Retina (tissue), 1 donor: ENCODE measurements at places on chromosomes 13 and 19.

DNA sequence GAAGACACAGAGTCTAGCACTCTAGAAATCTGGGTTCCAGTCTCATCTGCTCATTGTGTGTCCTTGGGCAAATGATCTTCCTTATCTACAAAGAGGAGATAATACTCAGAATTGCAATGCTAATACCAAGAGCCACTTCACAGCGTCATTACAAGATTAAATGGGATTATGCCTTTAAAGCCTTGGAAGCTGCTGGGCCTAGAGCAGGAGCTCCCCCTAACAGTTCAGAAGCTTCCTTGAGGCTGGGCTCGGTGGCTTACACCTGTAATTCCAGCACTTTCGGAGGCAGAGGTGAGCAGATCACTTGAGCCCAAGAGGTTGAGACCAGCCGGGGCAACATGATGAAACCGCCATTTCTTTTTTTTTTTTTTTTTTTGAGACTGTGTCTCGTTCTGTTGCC lies 27.6 kb downstream of the AP2S1 start:
- no peak for DNase-seq

- no peak for DNase-seq
Measured at GRCh38 chr19:17246681-17247425, 1.1 kb upstream of the NR2F6 start.

DNA sequence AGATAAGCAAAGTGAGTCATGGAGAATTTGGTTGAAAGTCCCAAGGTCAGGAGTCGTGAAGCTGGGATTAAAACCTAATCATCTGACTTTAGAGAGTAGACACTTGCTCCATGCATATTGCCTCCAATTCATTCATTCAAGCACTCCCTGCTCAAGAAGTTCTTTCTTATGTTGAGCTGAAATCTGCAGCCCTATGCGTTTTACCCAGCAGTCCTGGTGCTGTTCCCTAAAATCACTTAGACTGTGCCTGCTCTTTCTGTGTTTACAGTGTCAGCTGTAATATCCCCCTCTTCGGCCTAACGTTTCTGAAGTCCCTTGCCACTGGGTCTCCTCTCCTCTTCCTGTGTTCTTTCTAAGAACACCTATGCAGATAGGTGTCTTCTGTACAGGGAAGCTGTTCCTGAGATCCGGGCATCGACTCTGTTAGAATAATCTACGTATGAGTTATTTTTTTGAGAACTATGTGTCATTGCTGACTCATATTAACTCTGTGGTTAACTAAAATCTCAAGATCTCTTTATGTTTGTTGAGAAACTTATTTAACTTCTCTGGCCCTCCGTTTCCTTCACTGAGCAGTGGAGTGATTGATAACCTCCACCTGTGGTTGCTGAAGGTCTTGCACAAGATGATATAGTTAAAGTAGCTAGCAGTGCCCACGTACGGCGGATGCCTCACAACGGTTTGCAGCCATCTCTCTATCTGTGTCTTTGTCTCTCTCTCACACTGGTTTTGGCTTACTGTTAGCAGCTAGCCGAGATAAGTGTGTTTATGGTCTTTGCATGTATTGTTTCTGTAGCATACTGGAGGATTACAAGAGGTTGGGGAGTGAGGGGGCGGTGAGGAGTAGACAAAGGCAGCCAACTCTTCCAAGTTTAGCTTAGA lies 4.7 kb downstream of the ALOX5AP start:
- no peak for DNase-seq

GRCh38 chr13:51644654-51645053 lies 60.4 kb downstream of the WDFY2 start:
- DNase-seq: no peak

GRCh38 chr13:99862244-99862643 lies 109.3 kb downstream of the ZIC5 start:
- DNase-seq: no peak

- no peak for DNase-seq
Measured at GRCh38 chr19:48553676-48554384, 1.9 kb downstream of the SULT2B1 start.

GRCh38 chr13:40490086-40490758 lies 176.2 kb downstream of the FOXO1 start:
- no peak for DNase-seq

DNA sequence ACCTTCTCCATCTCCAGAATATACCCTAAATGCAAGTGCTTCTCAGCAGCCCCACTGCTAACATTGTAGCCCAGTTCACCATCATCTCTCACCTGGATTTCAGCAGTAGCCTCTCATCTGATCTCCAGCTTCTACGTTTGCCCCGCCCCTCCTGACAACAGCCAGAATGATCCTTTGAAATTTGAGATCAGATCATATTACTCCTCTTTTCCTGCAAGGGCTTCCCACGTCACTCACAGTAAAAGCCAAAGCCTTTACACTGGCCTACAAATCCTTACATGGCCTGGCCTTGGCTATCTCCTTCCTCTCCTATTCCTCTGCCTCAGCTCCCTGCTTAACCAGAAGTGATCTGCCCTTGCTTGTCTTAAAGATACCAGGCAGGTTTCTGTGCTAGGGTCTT lies 94.3 kb upstream of the NBEA start:
- no peak for DNase-seq

GRCh38 chr13:33277946-33278345 lies 7.6 kb downstream of the STARD13 start:
- no peak for DNase-seq

GRCh38 chr13:109255141-109255856 lies 531.1 kb downstream of the IRS2 start:
- DNase-seq: no peak

DNA sequence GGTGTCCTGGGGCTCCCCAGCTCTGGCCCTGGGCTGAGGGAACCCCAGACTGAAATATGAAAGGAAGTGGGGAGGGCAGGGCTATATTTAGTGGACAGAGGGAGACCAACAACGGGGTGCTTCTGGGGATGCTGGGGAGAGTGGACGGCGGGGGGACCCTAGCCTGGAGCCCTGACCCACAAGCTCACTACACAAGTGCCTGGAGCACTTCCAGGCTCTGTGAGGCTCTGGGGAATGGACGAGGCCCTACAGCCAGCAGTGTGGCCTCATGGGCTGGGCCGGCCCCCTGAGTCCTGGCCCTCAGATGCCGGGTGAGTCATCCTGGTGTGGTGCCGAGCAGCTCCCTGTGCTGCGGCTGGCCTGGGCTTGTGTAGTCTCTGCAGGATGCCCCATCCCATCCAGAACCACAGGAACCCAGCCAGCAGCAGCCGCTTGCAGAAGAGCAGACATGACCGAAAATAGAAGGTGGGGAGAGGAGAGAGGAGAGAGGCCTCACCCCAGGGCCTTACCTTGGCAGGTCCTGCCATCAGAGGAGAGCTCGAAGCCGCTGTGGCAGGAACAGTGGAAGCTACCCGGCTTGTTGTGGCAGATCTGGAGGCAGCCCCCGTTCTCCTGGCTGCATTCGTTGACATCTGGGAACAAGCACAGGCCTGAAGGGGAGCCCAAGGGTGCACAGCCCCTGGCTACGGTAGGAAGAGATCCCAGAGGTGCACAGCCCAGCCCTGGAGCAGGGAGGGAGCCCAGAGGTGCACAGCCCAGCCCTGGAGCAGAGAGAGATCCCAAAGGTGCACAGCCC lies 26.1 kb downstream of the GAS6 start:
- no peak for DNase-seq

- no peak for DNase-seq
Measured at GRCh38 chr19:1794424-1795172, 17.5 kb downstream of the ATP8B3 start.

- no peak for DNase-seq
Measured at GRCh38 chr13:102678339-102679107, 16.3 kb downstream of the METTL21C start.

- DNase-seq: peak; percentile 33
Measured at GRCh38 chr19:55489711-55490477, 1.7 kb downstream of the SSC5D start.

DNA sequence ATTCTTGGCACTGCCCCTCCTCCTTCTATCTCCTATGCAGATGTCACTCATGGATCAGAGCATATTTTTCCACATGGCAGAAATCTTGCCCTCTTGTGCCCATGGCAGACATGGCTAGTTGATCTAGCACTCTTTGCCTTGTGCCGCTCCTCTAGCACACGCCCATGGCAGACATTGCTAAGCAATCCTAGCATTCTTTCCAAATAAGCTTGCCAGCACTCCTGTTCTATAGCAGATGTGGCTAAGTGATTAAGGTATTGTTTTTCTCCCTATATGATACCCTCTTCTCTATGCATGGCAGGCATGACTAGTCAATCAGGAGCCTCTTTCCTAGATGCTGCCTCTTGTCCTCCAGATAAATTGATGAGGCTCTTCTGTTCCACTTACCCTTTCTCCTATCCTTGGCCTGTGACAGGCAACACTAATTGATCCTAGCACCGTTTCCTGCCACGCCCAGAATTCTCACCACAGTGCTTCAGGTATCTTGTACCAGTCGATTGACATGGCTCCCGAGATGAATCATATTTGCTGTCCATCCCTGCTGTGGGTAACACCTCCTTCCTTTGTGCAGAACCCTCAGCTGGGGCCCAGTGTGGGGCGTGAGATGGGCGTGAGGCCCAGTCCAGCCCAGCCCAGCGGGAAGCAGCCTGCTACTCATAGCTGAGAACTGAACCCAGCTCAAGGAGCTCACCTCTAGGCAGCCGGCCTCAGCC lies 26.9 kb downstream of the TMED1 start:
- no peak for DNase-seq

- DNase-seq: no peak
Measured at GRCh38 chr19:327291-328024, 17.1 kb downstream of the MIER2 start.

- no peak for DNase-seq
Measured at GRCh38 chr13:43021926-43022670, 1.3 kb upstream of the DNAJC15 start.

DNA sequence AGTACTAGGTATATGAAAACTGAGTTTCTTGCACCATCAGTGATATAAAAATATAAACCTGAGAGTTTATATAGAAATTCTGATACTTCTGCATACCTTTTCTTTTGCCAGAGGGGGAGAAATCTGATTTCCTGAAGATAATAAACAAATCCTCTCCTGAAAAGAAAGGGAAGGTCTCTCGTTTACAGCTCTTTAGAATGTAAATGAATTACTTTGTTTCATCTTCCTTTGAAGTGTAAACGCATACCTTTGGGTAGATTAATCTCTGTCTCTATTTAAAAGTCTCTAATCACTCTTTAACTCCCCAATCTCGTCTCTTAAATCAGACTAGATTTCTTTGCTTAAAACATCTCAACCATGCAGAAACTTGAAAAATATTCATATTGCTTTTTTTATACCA lies 1092.9 kb downstream of the SLITRK5 start:
- no peak for DNase-seq

DNA sequence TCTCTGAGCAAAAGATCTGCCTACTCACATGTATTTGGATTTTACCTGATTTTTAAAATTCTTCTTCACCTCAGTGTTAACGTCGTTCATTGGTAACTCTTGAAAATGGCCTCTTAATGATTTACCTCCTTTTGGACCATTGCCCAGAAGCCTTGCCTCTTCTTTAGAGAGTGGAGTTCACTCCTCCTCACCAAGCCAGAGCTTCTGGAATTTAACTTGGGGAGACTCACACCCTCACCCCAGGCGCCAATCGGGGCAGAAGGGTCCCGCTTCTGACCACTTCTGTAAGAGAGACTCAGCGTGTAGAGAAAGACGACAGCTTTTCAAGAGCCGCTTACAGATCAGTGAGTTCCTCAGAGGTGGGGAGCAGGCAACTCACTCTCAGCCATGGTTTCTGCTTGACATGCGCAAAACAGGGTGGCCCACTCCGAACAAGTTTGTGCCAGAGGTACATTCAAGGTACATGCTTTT lies 2.7 kb downstream of the PNMA8C start:
- DNase-seq: no peak

GRCh38 chr13:114131583-114132418 lies 622 bp downstream of the RASA3 start:
- DNase-seq: peak; percentile 86

GRCh38 chr13:47726394-47726793 lies 274.7 kb downstream of the SUCLA2 start:
- DNase-seq: no peak

DNA sequence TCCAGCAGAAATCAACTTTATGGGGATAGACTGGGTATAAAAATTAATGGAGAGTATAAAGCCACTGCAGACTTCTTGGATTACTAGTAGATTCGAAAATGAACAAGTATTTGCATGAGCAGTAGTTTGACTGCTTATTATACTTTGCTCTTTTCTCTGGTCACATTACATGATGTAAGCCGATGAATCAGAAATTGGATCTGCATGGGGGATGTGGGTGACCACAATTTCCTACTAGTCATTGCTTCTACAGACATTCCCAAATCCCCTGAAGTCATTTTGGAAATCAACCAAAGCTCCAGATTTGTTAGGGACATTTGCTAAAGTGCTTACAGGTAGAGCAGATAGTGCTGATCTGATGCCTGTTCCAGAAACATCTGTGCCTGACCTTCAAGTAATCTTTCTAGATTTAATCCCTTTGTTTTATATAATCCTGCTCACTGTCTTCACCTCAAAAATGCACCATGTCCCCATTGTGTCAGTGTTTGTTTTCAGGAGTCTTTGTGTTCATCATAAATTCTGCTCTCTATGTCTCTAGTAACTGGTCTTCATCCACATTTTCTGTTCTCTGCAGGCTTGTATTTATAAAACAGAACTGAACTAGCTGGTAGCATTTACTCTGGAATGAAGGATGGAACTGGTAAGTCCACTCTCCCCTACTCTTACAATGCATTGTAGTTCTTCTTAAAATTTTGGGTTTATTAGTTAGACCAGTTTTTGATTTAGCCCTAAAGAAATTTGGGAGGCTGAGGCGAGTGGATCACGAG lies 201.5 kb upstream of the CSNK1A1L start:
- DNase-seq: no peak

DNA sequence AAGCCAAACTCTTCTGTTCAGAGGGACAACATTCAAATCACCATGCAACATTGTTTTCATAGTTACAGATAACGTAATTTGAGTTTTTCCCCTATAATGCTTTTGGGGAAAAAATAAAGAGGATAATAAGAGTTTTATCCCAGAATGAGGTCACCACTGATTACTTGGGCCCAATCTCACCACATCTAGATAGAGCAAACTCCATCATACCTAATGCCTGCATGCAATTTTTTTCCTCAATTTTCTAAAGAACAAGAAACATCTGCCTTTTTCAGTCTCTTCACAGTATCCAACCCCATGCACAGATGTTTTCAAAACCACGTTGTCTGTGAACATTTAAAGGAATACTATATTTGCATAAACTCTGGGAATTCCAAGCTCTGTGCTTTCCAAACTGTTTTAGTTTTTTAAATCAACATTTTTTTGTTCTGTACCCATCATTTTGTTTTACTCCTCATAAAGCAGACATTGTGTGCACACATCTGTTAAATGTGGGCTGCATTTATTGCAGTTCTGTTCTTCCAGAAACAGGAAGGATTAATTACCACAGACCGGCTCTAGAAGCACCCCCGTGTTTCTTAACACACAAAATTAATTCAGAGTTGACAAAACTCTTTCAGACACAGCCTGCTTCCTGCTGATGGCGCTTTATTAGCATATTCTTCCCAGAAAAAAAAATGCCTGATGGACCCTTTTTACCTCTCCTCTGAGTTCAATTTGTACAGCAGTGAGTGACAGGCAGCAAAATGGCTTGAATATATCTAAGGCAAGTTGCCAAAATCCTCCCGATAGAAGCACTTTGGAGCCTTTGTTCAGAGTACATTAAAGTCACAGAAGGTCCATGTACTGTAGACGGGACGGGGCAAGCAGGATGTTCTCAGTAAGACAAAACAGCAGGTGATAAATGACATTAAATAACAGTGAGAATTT lies 1171.9 kb downstream of the EFNB2 start:
- peak; percentile 38 for DNase-seq
